ENCODE measurements at places on chromosomes 4 and X.

DNA sequence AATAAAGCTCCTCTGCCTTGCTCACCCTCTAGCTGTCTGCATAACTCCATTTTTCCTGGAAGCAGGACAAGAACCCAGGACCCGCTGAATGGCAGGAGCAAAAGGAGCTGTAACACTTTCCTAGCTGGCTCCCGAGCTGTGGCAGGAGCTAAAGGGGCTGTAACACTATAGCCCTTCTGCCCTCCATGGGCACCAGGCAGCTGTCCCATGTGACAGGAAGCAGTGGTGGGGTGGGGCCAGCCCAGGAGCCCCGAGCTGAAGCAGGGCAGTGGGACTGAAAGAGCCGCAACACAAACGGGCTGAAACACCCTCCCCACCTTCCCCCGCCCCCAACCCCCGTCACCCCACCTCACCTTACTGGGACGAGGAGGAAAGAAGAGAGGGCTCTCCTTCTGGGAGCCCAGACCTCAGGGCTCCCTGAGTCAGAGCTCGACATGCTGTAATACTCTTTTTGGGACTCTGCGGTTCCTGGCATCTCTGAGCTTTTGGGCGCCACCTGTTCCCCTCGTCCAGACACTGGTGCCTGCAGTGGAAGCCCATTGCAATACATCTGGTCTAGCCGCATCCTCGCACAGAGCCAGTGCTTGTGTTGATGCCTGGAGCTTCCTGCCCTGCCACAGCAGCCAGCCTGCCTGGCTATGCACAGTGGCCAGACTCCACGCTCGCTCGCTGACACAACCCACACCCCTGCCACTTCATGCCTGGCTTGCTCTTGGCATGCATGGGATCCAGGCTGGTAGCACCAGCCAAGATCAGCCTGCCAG lies 39.4 kb downstream of the PPM1K start:
- no peak for DNase-seq

- peak; percentile 14 for DNase-seq
These were observed 155.8 kb downstream of the SHROOM3 start for GRCh38 chr4:76590798-76591281.

- peak; percentile 66 for DNase-seq
These were observed 294.1 kb upstream of the SFRP2 start for GRCh38 chr4:154082760-154083535.

DNA sequence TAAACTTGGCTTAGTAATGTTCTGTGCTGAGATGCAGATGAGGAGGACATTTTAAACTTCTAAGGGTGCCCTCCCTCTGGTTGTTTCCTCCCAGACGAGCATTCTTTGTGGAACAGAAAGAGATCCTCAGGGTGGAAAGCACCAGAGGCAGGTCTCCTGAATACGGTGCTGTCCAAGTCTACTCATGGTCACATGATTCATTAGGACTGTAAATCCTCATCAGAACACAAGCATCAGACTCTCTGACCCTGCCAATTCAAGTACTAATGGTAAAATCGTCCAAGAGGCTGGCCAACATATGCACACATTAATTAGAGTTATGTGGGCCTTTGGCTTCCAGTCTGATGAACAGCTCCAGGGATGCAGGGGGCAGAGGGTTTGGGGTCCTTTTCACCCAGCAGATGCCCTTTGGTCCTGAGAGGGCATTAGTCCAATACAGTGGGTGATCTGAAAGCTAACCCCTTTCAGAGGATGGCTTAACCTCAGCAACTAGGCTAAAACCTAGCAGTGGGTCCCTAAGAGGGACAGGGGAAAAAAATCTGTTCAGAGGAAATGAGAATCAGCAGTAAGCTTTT lies 18.2 kb downstream of the HAND2 start:
- no peak for DNase-seq

- DNase-seq: peak; percentile 90
These were observed at the start of gene UCHL1 for GRCh38 chr4:41256740-41257256. Gene UCHL1, plus strand, starts transcription at chr4:41256928. Its CDS starts 49 bp downstream, at chr4:41256977.

GRCh38 chr4:6506616-6507140 lies 34.3 kb upstream of the PPP2R2C start:
- no peak for DNase-seq

DNA sequence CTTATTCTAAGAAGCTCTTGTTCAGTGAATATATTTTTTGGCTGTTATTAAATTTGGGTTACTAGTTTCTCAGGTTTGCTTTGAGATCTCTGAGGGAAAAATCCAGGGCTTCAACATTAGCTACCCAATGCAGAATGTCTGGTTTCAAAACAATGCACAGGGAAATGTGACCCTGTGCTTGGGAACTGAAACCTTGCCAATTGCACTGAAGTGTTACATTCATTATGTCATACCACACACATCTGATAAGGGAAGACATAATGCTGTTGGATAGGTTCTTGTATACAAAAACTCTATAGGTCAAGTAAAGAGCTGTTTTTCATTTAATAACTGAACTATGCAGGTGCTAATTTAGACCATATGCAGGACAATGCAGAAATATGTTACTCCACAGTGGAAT lies 345.3 kb upstream of the BMP3 start:
- no peak for DNase-seq

- no peak for DNase-seq
These were observed 4.5 kb downstream of the BMX start for GRCh38 chrX:15505101-15505500.

DNA sequence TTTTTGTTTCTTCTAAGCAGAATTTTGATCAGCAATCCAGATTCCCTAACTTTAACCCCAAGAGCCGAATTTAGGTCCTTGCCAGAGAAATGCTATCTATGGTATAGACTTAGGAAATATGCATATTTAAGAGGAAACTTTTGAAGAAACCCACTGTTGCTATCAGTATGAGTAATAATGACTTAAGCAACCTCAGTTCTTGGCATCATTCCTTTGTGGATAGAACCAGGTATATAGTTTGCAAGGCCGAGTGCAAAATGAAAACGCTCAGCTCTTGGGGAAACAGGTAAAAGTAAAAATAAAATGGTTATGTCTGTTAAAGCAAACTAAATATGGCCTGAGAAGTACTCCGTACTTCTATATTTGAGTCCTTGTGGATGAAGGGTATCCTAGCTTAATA lies 78.1 kb downstream of the ARSF start:
- peak; percentile 26 for DNase-seq

DNA sequence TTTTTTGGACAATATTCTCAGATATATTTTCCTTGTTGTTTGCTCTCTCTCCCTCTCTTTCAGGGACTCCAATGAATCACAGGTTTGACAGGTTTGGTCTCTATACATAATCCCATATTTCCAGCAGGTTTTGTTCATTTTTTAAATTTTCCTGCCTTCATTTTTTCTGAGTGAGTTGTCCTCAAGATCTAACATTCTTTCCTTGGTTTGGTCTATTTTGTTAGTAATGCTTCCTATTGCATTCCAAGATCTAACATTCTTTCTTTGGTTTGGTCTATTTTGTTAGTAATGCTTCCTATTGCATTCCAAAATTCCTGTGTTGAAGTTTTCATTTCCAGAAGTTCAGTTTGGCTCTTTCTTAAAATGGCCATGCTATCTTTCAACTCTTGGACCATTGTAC lies 45.3 kb upstream of the ZMAT1 start:
- DNase-seq: no peak

DNA sequence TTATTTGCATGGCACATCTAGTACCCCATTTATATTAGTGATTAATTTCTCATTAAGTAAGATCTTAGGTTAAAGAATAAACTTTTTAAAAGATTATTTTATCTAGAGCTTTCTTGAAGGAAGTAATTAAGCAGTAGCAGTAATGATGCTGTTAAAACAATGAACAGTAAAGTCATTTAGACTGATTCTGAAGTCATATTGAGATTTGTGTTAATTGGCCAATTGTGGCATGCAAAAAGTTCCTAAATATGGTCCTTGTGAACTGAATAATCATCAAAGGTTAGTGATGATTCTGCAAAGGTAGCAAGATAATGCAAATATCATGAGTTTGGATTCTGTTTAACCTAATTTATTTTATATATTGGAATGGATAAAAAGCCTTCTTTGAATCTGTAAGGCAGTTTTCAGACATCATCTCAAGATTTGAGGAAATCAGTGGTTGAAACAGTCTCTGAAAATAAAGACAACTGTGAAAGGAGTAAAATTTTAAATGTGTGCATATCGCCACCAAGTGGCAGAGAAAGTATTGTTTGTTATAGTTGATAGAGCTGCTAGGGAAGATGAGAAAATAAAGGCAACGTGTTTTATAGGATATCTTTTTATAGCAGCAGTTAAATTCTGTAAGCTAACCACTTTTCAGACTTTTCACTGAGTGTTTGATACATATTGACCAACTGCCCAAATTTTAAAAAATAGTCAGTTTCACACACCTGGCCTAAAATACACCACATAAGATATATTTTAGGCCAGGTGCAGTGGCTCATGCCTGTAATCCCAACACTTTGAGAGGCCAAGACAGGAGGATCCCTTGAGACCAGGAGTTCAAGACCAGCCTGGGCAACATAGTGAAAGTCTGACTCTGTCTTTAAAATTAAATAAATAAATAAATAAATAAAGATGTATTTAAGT lies 79.6 kb downstream of the CCKAR start:
- peak; percentile 61 for DNase-seq

DNA sequence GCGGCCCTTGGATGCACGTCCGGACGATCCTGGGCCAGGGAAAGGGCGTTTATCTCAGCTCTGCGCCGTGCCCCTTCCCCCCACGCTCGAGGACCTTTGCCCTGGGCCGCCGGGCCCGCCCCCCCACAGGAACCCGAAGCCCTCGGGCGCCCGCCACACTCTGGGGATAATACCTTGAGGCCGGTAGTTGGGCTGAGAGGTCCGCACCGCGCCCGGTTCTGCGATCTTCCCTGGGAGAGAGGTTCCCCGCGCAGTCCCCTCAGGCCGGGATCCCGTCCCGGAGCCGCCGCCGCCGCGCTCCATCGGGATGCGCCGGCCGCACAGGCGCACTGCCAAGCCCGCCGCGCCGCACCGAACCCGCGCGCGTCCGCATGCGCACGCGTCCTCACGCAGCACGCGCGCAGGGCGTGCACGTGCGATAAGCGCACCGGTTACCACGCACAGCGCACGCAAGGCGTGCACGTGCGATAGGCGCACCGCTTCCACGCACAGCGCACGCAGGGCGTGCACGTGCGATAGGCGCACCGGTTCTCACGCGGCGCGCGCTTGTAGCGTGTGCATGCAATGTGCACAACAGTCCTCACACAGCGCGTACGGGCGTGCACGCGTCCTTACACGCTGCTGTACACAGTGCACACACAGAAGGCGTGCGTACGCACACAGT lies at the start of gene MAP7D2:
Gene MAP7D2 (minus strand): TSS at position 331 of the 664 bp plus-strand sequence. CDS start 28 bp downstream, at position 303.
- no peak for DNase-seq

DNA sequence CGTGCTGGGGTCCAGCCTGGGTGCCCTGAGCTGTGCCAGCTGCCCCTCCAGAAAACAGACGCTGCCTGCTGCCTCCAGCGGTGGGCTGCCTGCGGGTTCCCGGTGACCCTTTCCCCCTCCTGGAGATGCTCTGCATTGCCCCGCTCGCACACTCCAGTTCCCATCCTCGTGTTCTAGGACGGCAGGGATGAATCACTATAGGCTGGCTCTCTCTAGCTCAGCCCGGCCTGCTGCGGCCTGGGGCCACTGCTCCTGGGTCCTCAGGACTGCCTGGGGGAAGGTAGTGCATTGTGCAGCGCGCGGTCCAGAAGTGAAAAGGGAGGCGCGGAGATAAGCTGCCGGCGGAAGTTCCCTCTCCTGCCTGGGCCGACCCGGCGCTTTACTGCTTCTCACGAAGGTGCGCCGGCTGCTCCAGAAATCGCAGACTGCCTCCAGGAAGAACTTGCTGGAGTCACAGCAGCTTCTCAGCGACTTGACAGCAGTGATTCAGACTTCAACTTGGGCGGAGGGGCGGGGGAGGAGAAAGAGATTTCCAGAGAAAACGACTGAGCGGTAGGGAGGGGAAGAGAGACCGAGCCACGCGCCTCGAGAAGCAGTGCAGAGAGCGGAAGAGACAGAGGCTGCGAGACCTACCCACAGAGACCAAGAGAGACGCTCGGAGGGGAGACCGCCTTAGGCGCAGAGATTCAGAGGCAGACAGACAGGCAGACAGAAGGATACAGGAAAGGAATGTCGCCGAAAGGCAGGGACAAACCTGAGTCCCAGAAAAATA lies 6.7 kb upstream of the MSX1 start:
- DNase-seq: no peak

Measured in A172 (cell line).